ENCODE measurements at places on chromosomes 5 and 9. TPM values are rescaled to one million over a fixed set of nuclear protein-coding genes. Genes with fewer than 3 reads are reported as not detected.

Gene PCDHA11
- not detected for total RNA-seq

Gene TTLL11
- 2.6 TPM for total RNA-seq

Gene PGGT1B
- total RNA-seq: 47.5 TPM

Gene PCDHB15
- total RNA-seq: not detected

Gene PCDHB10
- not detected for total RNA-seq

- no peaks in the 10 kb centered on the region for H3K27me3 ChIP-seq
- H3K4me1 ChIP-seq: peaks cover 14% of the 10 kb centered on the region
- no peak overlapping the region for H3K4me3 ChIP-seq
- H3K36me3 ChIP-seq: no peaks in the 10 kb centered on the region
- H3K27ac ChIP-seq: no peak overlapping the region
Measured at GRCh38 chr5:50559955-50560354, 106.5 kb upstream of the PARP8 start.

DNA sequence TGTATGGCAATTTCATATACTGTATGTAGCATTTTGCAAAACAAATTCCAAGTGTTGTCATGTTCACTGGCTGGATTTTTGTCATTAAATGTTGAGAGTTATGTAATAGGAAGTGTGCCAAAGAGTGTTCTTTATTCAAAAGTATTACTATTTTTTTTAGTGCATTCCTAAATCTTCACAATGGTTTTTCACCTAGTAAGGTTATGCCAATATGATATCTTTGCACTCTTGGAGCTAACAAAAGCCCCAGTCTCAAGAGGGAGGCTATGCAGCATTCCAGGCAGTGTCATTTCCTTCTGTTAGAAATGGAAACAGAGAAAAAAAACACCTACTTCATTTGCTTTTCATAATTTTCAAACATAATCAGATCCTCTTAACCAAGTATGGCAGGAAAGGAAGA lies 5.1 kb upstream of the SSBP2 start:
- H3K36me3 ChIP-seq: peaks cover under 1% of the 10 kb centered on the region
- H3K27ac ChIP-seq: no peak overlapping the region
- peaks cover 17% of the 10 kb centered on the region for H3K4me1 ChIP-seq
- peaks cover 9% of the 10 kb centered on the region for H3K27me3 ChIP-seq
- H3K4me3 ChIP-seq: no peak overlapping the region
- DNase-seq: no peak

GRCh38 chr5:6772886-6773285 lies 59.7 kb downstream of the TENT4A start:
- DNase-seq: no peak
- no peak overlapping the region for H3K4me3 ChIP-seq
- no peak overlapping the region for H3K27ac ChIP-seq

GRCh38 chr5:163565492-163565891 lies 60.1 kb downstream of the MAT2B start:
- H3K27ac ChIP-seq: no peak overlapping the region
- peaks cover 38% of the 10 kb centered on the region for H3K4me1 ChIP-seq
- peaks cover 75% of the 10 kb centered on the region for H3K27me3 ChIP-seq
